T-cell (primary cell): ENCODE measurements at places on chromosomes 1 and 21.

- H3K27ac ChIP-seq, result no peak overlapping the region
- H3K4me3 ChIP-seq, result no peak overlapping the region
- no peaks in the 10 kb centered on the region for H3K36me3 ChIP-seq
- no peak for DNase-seq
- H3K4me1 ChIP-seq, result no peaks in the 10 kb centered on the region
- H3K27me3 ChIP-seq, result no peaks in the 10 kb centered on the region
These were observed 588.5 kb downstream of the AGBL4 start for GRCh38 chr1:49435291-49435690.

- H3K4me3 ChIP-seq, result no peak overlapping the region
- no peaks in the 10 kb centered on the region for H3K27me3 ChIP-seq
- peaks cover 64% of the 10 kb centered on the region for H3K4me1 ChIP-seq
These were observed 50.0 kb upstream of the DMRTB1 start for GRCh38 chr1:53409233-53409632.

- H3K4me1 ChIP-seq, result no peaks in the 10 kb centered on the region
- no peak overlapping the region for H3K4me3 ChIP-seq
- no peaks in the 10 kb centered on the region for H3K27me3 ChIP-seq
These were observed 424.4 kb downstream of the HLX start for GRCh38 chr1:221303623-221304022.

DNA sequence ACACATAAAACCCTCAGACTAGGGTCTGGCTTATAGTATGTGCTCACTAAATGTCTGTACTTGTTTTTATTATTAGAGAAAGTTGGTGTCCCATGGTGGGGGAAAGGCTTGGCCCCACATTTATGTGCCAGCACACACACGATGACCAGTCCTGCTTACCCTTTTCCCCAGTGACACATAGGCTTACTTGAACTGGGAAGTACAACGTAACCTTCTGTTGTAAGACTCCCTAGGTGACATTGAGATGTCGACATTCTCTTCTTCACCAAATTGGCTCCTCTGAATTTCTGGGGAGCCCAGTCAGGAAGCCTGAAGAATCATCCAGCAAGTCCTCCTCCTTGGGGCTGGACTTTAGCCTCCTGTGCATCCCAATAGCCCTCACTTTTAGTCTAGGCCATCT lies 1.7 kb upstream of the MECR start:
- no peak overlapping the region for H3K4me3 ChIP-seq
- H3K36me3 ChIP-seq, result no peaks in the 10 kb centered on the region
- H3K27ac ChIP-seq, result no peak overlapping the region
- peaks cover 5% of the 10 kb centered on the region for H3K27me3 ChIP-seq

DNA sequence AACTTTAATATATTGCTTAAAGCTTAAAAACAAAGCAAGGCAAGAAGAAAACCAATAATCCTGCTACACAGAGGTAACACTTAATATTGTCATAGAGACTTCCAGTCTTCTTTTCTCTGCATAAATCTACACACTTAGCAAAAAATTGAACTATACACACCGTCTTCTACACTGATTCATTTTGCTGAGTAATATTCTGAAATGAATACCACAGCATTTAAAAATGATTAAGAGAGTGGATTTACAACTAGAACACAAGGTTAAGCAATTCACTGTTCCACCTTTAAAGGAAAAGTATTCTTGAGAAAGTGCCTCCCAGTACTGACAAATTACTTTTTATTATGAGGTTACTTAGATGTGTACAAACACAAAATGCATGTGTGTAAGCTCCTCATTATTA lies 22.2 kb upstream of the ITPKB start:
- no peaks in the 10 kb centered on the region for H3K27me3 ChIP-seq
- peaks cover 8% of the 10 kb centered on the region for H3K4me1 ChIP-seq

DNA sequence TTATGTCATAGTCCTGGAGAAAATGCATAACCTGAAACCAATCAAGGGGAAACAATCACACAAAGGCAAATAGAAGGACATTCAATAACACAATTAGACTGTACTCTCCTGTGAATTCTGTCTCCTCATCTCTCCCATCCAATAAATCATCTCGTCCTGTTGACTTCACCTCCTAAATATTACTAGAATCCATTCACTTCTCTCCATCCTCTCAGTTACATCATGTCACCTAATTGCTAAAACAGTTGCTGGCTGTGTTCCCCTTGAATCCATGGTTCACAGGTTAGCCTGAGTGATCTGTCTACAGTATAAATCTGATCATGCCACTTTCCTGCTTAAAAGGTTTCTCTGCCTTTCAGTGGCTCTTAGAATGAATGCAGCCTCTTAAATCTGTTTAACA lies 220.2 kb downstream of the TGFB2 start:
- H3K36me3 ChIP-seq, result no peaks in the 10 kb centered on the region
- no peaks in the 10 kb centered on the region for H3K27me3 ChIP-seq
- H3K27ac ChIP-seq, result no peak overlapping the region
- no peaks in the 10 kb centered on the region for H3K4me1 ChIP-seq
- DNase-seq, result no peak
- H3K4me3 ChIP-seq, result no peak overlapping the region

DNA sequence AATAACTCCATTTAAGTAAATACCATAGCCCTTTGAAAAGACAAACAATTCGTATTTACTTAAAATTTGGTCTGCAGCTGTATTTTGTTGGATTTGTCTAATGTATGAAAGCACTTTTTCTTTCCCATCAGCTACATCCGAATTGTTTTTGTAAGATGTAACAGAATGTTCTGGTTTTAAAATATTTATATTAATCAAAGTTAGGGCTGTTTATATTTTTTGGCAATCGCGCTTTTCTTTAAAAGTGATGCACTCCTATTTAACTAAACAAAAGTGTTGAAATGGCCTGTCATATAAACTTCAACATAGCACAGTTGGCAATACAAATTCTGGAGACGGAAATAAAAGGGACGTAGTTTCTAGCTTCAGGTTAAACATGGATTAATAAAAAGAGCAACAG lies 216.3 kb upstream of the ADGRL2 start:
- no peaks in the 10 kb centered on the region for H3K27me3 ChIP-seq
- DNase-seq, result no peak
- H3K27ac ChIP-seq, result no peak overlapping the region
- H3K4me1 ChIP-seq, result no peaks in the 10 kb centered on the region
- H3K4me3 ChIP-seq, result no peak overlapping the region
- H3K36me3 ChIP-seq, result no peaks in the 10 kb centered on the region

DNA sequence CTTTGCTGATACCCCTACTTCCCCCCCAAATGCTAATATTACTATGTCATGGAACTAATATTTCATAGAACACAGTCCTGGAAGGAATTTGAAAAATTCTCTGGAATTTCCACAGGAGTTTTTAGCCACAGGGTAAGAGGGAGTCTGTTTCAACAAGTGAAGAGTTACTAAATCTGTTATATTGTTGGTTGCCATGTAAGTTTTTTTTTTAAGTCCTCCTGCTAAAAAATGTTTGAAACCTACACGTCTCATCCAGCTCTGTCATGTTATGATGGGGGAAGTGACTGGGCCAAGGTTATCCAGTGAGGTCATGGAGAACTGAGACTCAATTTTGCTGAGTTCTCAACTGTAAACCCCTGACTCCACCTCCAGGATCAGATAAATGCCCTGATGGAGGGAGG lies 60.8 kb upstream of the USP24 start:
- peaks cover 5% of the 10 kb centered on the region for H3K4me1 ChIP-seq
- H3K4me3 ChIP-seq, result no peak overlapping the region
- no peaks in the 10 kb centered on the region for H3K27me3 ChIP-seq

- no peak overlapping the region for H3K27ac ChIP-seq
- DNase-seq, result no peak
- H3K27me3 ChIP-seq, result peaks cover 9% of the 10 kb centered on the region
These were observed 113.0 kb upstream of the ERG start for GRCh38 chr21:38611277-38611676.

GRCh38 chr1:224820341-224820740 lies 109.1 kb upstream of the DNAH14 start:
- H3K36me3 ChIP-seq, result no peaks in the 10 kb centered on the region
- no peak overlapping the region for H3K4me3 ChIP-seq

- H3K36me3 ChIP-seq, result peaks cover 21% of the 10 kb centered on the region
- H3K27me3 ChIP-seq, result no peaks in the 10 kb centered on the region
- no peak overlapping the region for H3K4me3 ChIP-seq
- H3K4me1 ChIP-seq, result no peaks in the 10 kb centered on the region
- no peak overlapping the region for H3K27ac ChIP-seq
These were observed 12.6 kb downstream of the LRIF1 start for GRCh38 chr1:110951161-110951560.

DNA sequence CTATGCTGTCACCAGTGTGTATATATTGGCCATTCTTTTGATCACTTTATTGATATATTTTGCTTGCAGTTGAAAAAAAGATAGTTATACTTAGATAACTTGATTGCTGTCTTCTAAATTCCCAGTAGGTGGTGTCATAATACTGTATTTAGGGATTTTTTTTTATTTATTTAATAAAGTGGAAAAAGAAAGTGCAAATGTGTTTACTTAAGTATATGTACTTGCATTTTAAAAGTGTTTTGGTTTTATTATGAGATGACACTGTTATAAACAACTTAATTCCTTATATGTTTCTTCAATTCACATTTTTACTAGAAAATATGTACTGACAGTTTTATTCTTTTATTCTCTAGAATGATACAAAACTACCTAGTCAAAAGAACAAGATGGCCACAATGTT lies 164.8 kb downstream of the USP25 start:
- H3K27me3 ChIP-seq, result no peaks in the 10 kb centered on the region
- H3K27ac ChIP-seq, result no peak overlapping the region
- H3K36me3 ChIP-seq, result no peaks in the 10 kb centered on the region
- H3K4me3 ChIP-seq, result no peak overlapping the region
- DNase-seq, result no peak

GRCh38 chr21:44703731-44704635 lies 7.0 kb downstream of the KRTAP10-12 start:
- no peak for DNase-seq
- no peaks in the 10 kb centered on the region for H3K4me1 ChIP-seq
- H3K4me3 ChIP-seq, result no peak overlapping the region
- H3K27me3 ChIP-seq, result peaks cover 94% of the 10 kb centered on the region
- H3K27ac ChIP-seq, result no peak overlapping the region

GRCh38 chr1:244068567-244068966 lies 17.5 kb downstream of the ZBTB18 start:
- no peak for DNase-seq
- H3K4me3 ChIP-seq, result no peak overlapping the region
- H3K36me3 ChIP-seq, result no peaks in the 10 kb centered on the region
- H3K27ac ChIP-seq, result no peak overlapping the region
- no peaks in the 10 kb centered on the region for H3K27me3 ChIP-seq
- H3K4me1 ChIP-seq, result peaks cover 1% of the 10 kb centered on the region

GRCh38 chr1:237864338-237865244 lies 26.1 kb downstream of the ZP4 start:
- no peaks in the 10 kb centered on the region for H3K4me1 ChIP-seq
- peaks cover 8% of the 10 kb centered on the region for H3K27me3 ChIP-seq
- no peak overlapping the region for H3K27ac ChIP-seq
- no peaks in the 10 kb centered on the region for H3K36me3 ChIP-seq
- no peak for DNase-seq

- no peak overlapping the region for H3K4me3 ChIP-seq
- peaks cover 29% of the 10 kb centered on the region for H3K4me1 ChIP-seq
- no peak for DNase-seq
- no peaks in the 10 kb centered on the region for H3K27me3 ChIP-seq
These were observed 1.8 kb downstream of the SUMO3 start for GRCh38 chr21:44815852-44816628.

GRCh38 chr1:176567190-176567794 lies 104.3 kb downstream of the PAPPA2 start:
- no peaks in the 10 kb centered on the region for H3K36me3 ChIP-seq
- no peaks in the 10 kb centered on the region for H3K4me1 ChIP-seq
- H3K27me3 ChIP-seq, result peaks cover 4% of the 10 kb centered on the region
- DNase-seq, result no peak

- no peak for DNase-seq
- H3K4me1 ChIP-seq, result peaks cover 15% of the 10 kb centered on the region
- H3K36me3 ChIP-seq, result peaks cover 8% of the 10 kb centered on the region
- H3K27me3 ChIP-seq, result peaks cover 8% of the 10 kb centered on the region
These were observed 24.4 kb downstream of the DHRS3 start for GRCh38 chr1:12593621-12594066.

- DNase-seq, result no peak
- no peaks in the 10 kb centered on the region for H3K27me3 ChIP-seq
- H3K36me3 ChIP-seq, result no peaks in the 10 kb centered on the region
- H3K27ac ChIP-seq, result no peak overlapping the region
These were observed 6.9 kb upstream of the DENND1B start for GRCh38 chr1:197781968-197782721.

DNA sequence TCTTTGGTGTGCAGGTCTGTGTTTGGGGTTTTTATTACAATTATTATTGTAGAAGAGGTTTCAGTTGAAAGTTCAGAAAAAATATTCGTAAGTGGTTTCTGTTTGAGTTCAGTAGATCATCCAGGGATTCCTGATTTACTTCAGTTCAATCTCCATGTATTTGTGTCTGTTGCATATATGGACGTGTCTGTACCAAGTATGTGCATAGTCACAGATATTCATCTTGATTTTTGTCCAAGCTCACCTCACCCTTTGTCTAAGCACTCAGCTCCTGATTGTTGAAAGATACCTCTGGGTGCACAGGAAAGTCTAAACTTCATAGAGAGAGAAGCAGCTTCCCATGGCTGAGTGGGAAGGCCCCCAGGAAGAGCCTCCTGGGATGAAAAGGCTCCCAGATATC lies 141.7 kb downstream of the TBX15 start:
- no peaks in the 10 kb centered on the region for H3K36me3 ChIP-seq
- no peak overlapping the region for H3K4me3 ChIP-seq
- no peak for DNase-seq

DNA sequence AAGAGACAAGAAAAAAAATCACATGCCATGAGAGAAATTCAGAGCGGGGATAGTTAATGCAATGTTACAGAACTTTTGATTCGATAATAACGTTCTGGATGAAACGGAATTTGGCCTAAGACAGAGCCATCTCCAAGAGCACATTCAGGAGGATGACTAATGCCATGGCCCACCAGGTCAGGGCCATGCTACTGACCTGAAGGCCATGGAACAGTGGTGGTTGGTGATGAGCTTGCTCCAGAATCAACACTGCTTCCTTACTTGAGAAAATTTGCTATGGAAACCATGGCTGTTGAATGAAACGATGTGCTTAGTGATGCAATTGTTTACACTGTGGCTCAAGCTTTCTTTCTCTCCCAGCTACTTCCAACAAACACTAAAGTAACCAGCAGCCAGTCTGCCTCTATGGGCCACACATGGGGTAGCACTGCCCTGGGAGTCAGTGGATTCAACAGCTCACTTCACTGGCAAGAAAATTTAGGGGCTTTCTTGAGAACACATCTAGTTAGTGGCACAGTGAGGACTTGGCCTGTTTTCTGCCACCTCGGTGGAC lies 299.1 kb downstream of the PCP4 start:
- H3K4me3 ChIP-seq, result no peak overlapping the region
- no peaks in the 10 kb centered on the region for H3K27me3 ChIP-seq
- H3K27ac ChIP-seq, result no peak overlapping the region
- DNase-seq, result no peak
- no peaks in the 10 kb centered on the region for H3K36me3 ChIP-seq
